Caco-2 (cell line): ENCODE measurements at places on chromosomes 4 and X. TPM values are rescaled to one million over a fixed set of nuclear protein-coding genes. Genes with fewer than 3 reads are reported as not detected.

MSX1 gene
- total RNA-seq = 30.0 and 35.1 TPM in 2 replicates

MAGEC2 gene
- total RNA-seq = not detected in 2 replicates

GRCh38 chr4:177251237-177251636 lies 58.4 kb upstream of the NEIL3 start:
- no peak for DNase-seq

DNA sequence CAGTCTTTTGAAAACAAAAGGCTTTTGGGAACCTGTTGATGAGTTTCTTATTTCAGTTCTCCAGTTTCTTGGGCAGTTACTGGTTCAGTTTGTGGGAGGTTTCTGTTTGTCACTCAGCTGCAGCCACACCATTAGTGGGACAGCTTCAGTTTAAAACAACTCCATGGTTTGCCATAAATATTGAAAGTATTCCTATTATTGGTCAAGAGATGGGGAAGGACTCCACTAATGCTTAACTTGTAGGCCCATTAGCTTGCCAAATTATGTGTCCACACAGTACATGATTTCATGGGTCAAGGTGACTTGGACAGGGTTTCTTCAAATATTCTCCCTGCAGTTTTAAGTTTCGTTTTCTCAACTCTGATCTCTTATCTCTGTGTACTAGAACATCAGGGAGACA lies 15.5 kb upstream of the ASIC5 start:
- DNase-seq = no peak

- DNase-seq = no peak
Measured at GRCh38 chr4:29453303-29453820, 1266.8 kb upstream of the PCDH7 start.

- no peak for DNase-seq
Measured at GRCh38 chr4:88865046-88865445, 167.4 kb upstream of the NAP1L5 start.
